ENCODE measurements at places on chromosomes 1 and 21. TPM values are rescaled to one million over a fixed set of nuclear protein-coding genes. Genes with fewer than 3 reads are reported as not detected.

GRCh38 chr1:193729429-193729828 is 543.0 kb upstream of the B3GALT2 start:
- DNase-seq = peak; percentile 68

GRCh38 chr1:1144122-1144842 is 28.4 kb upstream of the C1orf159 start:
- no peak for DNase-seq

DNA sequence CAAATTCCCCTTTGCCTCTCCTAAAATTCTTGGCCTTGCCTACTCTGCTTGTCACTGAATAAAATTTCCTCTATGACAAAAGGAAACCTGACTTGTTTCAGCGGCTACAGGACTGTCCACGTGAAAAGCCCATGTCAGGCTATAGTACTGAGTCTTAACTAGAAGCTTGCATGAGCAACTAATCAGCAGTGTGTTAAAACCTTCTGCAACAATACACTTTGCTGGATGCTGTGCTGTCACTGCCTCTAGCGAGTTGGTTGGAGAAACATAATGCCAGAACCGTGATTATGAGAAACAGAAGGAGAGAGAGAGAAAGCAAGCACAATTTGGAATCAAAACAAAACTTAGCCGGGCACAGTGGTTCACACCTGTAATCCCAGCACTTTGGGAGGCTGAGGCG is 25.7 kb upstream of the SLC30A10 start:
- DNase-seq = no peak

- DNase-seq = no peak
These were observed 289.8 kb upstream of the POU3F1 start for GRCh38 chr1:38336301-38336923.

DNA sequence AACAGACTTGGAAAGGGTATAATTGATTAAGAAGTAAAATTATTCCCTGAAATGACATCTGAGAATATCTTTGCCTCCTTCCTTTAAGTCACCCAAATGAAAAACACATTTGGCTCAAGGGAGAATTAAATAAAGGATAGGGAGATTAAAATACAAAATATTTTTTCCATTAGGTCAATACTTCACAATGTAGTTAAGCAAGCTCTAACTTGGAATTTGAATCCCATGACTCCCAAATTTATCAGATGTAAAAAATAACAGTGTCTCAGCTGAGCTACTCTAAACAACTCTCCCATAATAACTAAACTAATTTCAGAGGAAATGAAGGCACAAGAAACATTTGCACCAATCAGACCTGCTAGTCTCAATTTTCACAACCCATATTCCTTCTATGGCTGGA is 6.5 kb upstream of the NMNAT2 start:
- DNase-seq = no peak

DNA sequence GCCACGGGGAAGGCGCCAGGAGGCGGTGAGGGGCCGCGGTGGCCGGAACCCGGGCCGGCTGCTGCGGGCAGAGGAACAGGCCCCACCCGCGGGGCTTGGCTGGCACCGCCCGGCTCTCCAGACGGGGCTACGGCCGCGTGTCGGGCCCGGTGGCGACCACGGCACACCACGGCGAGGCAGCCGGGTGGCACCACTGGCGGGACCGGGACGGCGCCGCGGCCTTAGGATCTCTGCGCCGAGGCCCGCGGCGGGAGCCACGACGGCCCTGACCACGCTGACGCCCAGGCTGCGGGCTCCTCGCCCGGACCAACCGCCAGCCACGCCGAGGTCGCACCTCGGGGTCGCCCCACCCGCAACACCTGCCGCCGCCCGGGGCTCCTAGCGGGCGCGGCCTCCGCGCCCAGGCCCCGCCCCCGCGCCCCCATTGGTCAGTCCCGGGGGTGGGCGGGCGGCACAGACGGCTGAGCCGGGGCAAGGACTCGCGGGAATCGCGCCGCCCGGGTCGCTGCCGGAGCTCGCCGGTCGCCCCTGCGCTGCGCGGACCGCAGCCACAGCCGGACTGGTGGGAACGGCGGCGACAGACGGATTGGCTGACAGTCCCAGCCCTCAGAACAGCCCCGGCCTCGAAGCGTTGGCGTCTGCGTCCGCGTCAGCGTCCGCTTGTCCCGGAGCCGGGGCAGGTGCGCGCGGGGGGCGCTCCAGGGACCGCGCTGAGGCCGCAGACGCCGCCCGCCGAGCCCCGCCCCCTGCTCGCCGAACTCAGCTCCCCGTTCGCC is at the start of gene BMP8A:
TSS of gene BMP8A (plus strand) at position 491 of the 776 bp plus-strand sequence. CDS start 356 bp downstream, outside the sequence.
- no peak for DNase-seq

DNA sequence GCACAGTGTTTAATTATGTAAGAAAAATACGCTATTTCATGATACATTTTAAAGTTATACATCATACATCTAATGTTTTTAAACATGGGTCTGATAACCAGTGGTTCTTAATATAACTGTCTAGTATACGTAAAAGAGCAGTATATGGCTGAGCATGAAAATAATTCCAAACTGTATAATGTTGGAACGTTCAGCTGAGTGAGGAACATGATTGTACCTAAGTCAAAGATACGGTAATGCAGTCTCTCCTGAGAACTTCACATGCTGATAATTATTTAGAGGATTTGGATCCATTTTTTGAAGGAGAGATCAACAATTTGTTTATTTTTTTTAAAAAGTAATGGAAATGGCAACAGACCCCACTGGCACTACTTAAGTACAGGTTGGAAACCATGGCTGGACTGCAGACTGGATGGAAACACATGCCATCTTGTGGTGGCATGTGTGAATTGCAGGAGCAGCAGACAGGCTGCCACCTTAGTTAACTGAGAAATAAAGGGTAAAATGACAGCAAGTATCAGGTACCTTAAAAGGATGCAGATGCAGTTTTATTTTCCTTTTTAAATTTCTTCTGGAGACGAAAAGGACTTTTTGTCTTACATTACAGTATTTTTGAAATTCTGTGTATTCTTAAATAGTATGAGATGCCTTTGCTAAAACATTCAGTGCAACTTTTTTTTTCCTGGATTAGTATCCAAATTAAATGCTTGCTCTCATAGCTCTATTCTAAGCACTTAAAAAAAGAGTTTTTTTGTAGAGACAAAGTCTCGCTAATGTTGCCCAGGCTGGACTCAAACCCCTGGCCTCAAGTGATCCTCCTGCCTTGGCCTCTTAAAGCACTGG is 73.8 kb downstream of the MTR start:
- DNase-seq = peak; percentile 49

- no peak for DNase-seq
These were observed 431.4 kb downstream of the NEGR1 start for GRCh38 chr1:71850936-71851335.

DNA sequence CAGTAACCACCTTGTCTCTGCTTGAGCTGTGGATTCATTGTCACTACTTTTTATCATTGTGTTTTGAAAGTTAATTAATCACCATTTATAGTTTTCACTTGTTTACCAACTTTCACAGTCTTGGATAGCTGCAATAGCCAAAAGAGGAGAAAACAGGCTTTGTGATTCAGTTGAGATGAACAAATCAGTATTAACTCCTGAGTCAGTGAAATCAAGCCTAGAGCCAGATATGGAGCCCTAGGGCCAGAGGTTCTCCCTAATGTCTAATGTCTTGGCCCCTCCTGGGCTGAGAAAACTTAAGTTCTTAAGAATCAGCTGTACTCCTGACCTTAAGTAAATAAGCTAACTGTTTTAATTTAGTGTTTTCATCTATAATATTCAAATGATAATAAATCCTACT is 228.8 kb downstream of the DNM3 start:
- no peak for DNase-seq

- peak; percentile 25 for DNase-seq
These were observed 506.8 kb upstream of the CAMK1G start for GRCh38 chr1:209076688-209077087.

DNA sequence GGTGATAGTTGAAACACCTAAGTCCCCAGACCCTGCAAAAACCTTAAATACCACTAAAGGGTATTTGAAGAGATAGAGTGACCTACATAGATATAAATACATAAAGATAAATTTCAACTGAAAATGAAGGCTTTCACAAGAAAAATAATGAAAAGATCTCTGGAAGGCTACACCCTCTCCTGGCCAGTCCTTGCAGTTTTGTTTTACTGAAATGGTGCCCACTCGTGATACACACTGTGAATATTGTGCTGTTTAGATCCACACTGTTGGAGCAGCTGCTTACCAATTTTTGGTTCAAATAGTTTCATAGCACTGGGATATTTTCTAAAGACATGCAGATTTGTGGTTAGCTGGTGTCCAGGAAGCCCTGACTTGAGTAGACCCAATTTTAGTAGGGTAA is 31.5 kb upstream of the RNF187 start:
- DNase-seq = no peak

DNA sequence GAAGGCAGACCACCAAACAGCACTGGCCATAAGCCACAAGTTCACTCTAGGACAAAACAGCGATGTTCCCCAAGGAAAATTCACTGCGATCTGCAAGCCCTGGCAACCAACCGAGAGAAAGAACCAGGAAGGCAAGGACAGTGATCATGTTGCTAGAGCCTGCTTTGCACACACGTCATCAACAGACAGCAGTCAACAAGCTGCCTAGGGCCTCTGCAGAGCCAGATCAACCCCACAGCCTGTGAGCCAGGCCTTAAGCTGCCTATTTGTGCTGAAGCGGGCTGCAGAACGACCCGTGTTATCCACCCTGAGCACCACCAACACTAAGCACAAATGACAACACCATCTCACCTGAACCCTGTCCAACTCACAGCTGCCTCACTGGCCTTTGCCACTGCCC is 6.2 kb upstream of the YRDC start:
- DNase-seq = no peak

- DNase-seq = no peak
These were observed 151.8 kb downstream of the EIF4G3 start for GRCh38 chr1:21024918-21025317.

GRCh38 chr1:54172614-54173599 is 20.1 kb upstream of the CDCP2 start:
- no peak for DNase-seq

DNA sequence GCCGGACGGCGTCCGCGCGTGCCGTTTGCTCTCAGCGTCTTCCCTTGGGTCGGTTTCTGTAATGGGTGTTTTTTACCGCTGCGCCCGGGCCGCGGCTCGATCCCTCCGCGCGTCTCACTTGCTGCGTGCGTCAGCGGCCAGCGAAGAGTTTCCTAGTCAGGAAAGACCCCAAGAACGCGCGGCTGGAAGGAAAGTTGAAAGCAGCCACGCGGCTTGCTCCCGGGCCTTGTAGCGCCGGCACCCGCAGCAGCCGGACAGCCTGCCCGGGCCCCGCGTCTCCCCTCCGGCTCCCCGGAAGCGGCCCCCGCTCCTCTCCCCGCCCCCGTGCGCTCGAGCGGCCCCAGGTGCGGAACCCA is 159.8 kb downstream of the RUNX1 start:
- DNase-seq = peak; percentile 36

DNA sequence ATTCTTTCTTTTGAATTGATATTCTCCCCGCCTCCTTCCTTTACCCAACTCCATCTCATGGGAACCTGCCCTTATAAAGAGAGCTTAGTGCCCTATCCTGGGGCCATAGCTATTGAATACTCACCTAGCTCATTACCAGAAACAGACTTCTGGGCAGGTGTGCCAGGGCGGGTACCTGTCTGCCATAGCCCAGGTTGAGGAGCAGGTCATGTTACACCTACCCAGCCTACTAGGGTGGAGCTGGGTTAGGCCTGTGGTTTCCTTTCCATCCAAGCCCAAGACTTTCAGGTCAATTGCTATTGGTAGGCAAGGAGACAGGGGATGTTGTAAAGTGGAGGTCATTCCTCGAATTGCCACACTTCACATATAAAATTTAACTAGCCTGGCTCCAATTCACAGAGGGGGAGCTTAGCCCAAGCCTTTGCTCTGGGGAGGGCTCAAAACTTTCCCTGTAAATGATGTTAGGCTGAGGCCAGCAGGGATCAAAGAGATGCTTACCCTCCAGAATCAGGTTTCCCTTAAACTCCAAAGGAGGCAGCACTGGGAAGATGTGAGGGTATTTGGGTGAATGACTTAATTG is 87.1 kb upstream of the IPO9 start:
- no peak for DNase-seq

GRCh38 chr1:203968761-203969160 is 104.2 kb upstream of the SOX13 start:
- DNase-seq = no peak

- DNase-seq = no peak
These were observed 20.9 kb upstream of the SPATC1L start for GRCh38 chr21:46205166-46205565.

DNA sequence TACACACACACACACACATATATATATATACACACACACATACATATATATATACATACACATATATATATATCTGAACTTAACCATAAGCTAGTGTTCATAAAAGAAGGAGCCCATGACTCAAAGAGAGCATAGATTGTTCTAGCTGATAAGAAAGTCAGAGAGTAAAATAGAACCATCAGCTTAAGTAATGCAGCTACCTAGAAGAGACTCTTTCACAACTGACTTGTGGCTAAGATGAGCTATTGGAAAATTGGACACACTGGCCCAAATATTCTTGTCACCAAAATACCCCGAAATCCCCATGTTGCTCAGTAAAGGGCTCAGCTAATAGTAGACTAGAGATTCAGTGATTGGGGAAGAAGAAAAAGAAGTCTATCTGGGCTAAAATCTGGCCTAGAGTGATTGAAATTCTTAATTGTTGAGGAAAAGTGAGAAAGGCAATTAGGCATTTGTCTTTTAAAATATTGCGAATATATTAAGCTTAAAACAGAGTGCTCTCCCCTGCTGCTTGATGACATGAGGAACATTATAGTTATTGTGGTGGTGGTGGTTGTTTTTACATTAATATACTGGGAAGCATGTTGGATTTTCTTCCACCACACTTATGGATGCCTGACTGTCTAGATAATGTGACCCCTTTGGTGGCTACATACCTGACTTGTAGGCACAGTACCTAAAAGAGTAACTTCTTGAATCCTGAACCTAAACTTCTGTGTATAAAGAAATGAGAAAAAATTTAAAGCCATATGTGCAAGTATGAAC is 6.3 kb downstream of the SLAMF1 start:
- no peak for DNase-seq

DNA sequence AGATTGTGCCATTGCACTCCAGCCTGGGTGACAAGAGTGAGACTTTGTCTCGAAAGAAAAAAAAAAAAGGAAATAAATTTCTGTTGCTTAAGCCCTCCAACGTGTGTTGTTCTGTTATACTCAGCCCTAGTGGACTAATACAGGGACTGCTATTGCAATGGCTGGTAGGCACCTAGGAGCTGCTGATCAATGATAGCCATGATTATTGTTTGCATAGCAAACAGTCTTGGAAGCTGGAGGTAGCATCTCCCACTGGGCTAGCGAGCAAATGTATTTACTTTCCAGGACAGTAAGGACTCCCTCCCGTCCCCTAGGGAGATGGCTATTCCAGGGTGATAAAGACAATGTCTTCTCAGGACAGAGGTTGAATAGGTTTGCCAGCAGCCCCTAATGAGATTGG is 13.5 kb upstream of the TNFRSF8 start:
- DNase-seq = no peak

Gene WDR64
- total RNA-seq = not detected

Gene LAX1
- not detected for total RNA-seq

Gene PI4KB
- total RNA-seq = 99.4 TPM

Gene GADD45A
- 121 TPM for total RNA-seq

Gene NUDC
- 79.2 TPM for total RNA-seq

Gene BATF3
- 1.6 TPM for total RNA-seq

Gene KRTAP7-1
- total RNA-seq = not detected

Gene ODF2L
- total RNA-seq = 19.6 TPM

Gene CHRM3
- total RNA-seq = 5.1 TPM

Gene XCL1
- not detected for total RNA-seq
